COR-L47 (cell line): ENCODE measurements at places on chromosomes 2 and 18.

- no peak for DNase-seq
Observed at GRCh38 chr2:11101430-11101829, 53.8 kb upstream of the SLC66A3 start.

GRCh38 chr2:71544919-71545571 lies 91.7 kb downstream of the DYSF start:
- no peak for DNase-seq

- DNase-seq = no peak
Observed at GRCh38 chr2:73289304-73289703, 4.0 kb downstream of the EGR4 start.

GRCh38 chr2:23383100-23383499 lies 1.9 kb upstream of the KLHL29 start:
- DNase-seq = no peak

DNA sequence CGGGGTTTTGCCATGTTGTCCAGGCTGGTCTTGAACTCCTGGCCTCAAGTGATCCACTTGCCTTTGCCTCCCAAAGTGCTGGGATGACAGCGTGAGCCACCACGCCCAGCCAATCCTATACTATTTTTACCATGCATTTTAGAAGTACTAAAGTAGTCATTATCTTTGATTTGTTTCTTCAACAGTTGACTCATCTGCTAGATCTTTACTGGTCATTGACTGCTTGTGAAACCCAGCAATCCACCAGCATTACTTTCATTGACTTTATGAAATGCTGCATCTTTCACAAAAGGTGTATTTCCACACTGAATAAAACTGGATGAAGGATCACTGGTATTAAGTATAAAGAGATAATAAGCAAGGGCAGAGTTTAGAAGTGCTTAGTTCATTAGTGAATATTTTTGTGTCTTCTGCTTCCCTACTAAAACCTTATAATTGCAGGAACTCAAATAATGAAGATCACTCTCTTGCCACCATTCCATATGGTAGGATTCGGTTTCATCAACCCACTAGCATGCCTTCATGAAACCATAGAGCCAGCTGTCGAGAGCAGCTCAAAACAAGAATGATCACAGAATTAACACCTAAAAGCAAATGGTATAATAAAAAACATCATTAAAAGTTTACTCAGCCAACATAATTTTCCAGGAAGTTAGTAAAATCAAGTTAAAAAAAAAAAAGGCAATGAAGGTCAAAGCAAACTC lies 33.1 kb downstream of the IRS1 start:
- DNase-seq = no peak

- DNase-seq = no peak
Observed at GRCh38 chr2:118457951-118458350, 369.7 kb downstream of the INSIG2 start.

- DNase-seq = no peak
Observed at GRCh38 chr2:88690591-88691338, 708 bp upstream of the RPIA start.

- DNase-seq = no peak
Observed at GRCh38 chr18:78732273-78733210, 247.1 kb upstream of the SALL3 start.

- peak; percentile 13 for DNase-seq
Observed at GRCh38 chr2:111049792-111050640, 70.7 kb upstream of the BCL2L11 start.

- no peak for DNase-seq
Observed at GRCh38 chr18:43211059-43211458, 66.2 kb downstream of the SYT4 start.

- no peak for DNase-seq
Observed at GRCh38 chr2:55158111-55158814, 73.8 kb downstream of the CLHC1 start.

DNA sequence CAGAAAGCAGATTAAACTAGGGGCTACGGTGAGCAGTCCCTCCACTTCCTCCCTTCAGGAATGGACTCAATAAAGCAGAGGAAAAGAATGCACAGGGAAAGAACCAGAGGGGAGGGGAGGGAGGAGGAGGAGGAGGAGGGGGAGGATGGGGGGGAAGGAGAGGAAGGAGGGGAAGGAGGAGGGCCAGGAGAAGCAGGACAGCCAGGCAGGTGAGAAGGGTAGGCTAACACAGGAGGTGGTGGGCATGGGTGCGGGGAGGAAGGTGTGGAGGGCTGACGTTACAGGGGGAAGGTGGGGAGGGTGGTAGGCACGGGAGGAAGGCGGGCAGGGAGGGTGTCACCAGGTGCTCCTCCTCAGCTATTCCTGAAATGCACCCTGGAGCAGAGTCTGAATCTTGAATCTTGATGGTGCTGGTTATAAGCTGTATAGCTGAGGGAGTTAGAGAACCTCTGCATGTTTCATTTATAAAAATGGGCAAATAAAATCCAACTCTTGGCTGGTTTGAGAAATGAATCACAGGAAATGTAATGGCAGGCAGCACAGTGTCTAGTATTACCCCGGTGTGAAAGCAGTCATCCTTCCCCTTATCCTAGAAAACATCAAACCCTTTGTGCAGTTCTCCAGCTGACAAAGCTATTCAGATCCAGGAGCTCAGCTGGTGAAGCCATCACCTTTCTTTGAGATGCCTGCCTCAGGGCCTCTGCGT lies 3.4 kb downstream of the TMEM18 start:
- DNase-seq = no peak

GRCh38 chr2:200050921-200051610 lies 95.7 kb downstream of the MAIP1 start:
- no peak for DNase-seq
